Naive thymus-derived CD4-positive, alpha-beta T cell (primary cell): ENCODE measurements at places on chromosomes 3 and 15. TPM values are rescaled to one million over a fixed set of nuclear protein-coding genes. Genes with fewer than 3 reads are reported as not detected.
A peak's percentile ranks its signal among the peaks of the same experiment; 100 is the strongest.

Gene THAP10
- total RNA-seq: not detected

Gene ZNF770
- total RNA-seq: 60.1 TPM

Gene TNNC1
- total RNA-seq: 6.9 TPM

Gene SKOR1
- total RNA-seq: 1.9 TPM

Gene ADCY5
- total RNA-seq: not detected in 2 replicates

Gene EEF1AKMT4
- 1.2 TPM for total RNA-seq

Gene VGLL3
- total RNA-seq: not detected

- H3K27ac ChIP-seq: no peak overlapping the region
- no peak overlapping the region for H3K4me3 ChIP-seq
- no peaks in the 10 kb centered on the region for H3K4me1 ChIP-seq
- DNase-seq: no peak
- no peaks in the 10 kb centered on the region for H3K27me3 ChIP-seq
- no peaks in the 10 kb centered on the region for H3K36me3 ChIP-seq
Measured at GRCh38 chr3:25582242-25582641, 82.5 kb downstream of the TOP2B start.

DNA sequence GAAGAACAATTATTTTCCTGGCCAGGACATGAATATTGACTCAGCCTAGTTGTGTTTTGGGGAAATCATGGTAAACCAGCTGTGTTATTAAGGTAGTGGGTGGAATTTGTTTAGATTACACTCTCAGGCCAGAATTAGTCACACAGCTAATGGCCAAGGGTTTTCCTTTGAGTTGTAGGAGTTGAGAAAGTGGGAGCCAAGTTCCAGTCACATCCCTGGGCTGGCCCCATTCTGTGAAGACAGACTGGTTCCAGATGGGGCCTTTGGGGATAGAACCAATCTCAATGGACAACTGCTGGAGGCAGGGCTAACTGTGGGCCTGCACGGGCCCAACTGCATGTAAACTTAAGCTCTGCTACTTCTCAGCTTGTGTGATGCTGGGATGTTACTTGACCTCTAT, 1.4 kb upstream of the RASL12 start:
- H3K4me3 ChIP-seq: no peak overlapping the region
- no peak for DNase-seq
- no peak overlapping the region for H3K27ac ChIP-seq

- H3K4me1 ChIP-seq: no peaks in the 10 kb centered on the region
- no peak overlapping the region for H3K27ac ChIP-seq
- no peak overlapping the region for H3K4me3 ChIP-seq
- no peaks in the 10 kb centered on the region for H3K27me3 ChIP-seq
Measured at GRCh38 chr3:56424885-56425284, 43.4 kb downstream of the ERC2 start.

GRCh38 chr3:186509423-186509822, 34.8 kb downstream of the CRYGS start:
- no peaks in the 10 kb centered on the region for H3K27me3 ChIP-seq
- H3K27ac ChIP-seq: no peak overlapping the region
- peaks cover 2% of the 10 kb centered on the region for H3K4me1 ChIP-seq
- no peak overlapping the region for H3K4me3 ChIP-seq

- H3K4me3 ChIP-seq: no peak overlapping the region
- no peak for DNase-seq
- no peaks in the 10 kb centered on the region for H3K4me1 ChIP-seq
- no peaks in the 10 kb centered on the region for H3K36me3 ChIP-seq
- no peaks in the 10 kb centered on the region for H3K27me3 ChIP-seq
Measured at GRCh38 chr15:68334661-68335124, 57.1 kb downstream of the FEM1B start.

DNA sequence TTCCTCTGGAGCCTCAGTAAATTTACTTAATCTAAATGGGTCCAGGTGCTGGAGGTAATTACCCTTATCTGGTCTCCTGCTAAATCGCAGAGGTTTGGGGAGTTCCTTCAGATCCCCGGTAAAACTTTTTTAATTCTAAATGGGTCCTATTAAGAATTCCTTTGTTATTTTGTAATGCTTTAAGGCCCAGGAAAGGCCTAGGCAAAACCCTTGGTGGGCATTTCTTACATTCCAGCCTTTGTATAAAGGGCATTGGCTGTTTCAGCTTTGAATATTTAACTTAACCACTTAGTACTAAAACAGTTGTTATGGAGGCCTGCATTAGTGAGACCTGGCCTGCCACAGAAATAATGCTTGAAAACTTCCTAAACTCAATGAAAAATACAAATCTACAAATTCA, 14.9 kb upstream of the ZNF662 start:
- H3K27ac ChIP-seq: no peak overlapping the region
- DNase-seq: no peak
- H3K36me3 ChIP-seq: no peaks in the 10 kb centered on the region
- H3K27me3 ChIP-seq: no peaks in the 10 kb centered on the region

- no peaks in the 10 kb centered on the region for H3K36me3 ChIP-seq
- H3K4me3 ChIP-seq: no peak overlapping the region
- no peaks in the 10 kb centered on the region for H3K27me3 ChIP-seq
Measured at GRCh38 chr3:62587579-62588031, 214.3 kb upstream of the FEZF2 start.

GRCh38 chr3:99910752-99911290, 93.2 kb downstream of the CMSS1 start:
- H3K27ac ChIP-seq: no peak overlapping the region
- no peak for DNase-seq
- H3K27me3 ChIP-seq: no peaks in the 10 kb centered on the region
- no peaks in the 10 kb centered on the region for H3K36me3 ChIP-seq
- no peaks in the 10 kb centered on the region for H3K4me1 ChIP-seq

DNA sequence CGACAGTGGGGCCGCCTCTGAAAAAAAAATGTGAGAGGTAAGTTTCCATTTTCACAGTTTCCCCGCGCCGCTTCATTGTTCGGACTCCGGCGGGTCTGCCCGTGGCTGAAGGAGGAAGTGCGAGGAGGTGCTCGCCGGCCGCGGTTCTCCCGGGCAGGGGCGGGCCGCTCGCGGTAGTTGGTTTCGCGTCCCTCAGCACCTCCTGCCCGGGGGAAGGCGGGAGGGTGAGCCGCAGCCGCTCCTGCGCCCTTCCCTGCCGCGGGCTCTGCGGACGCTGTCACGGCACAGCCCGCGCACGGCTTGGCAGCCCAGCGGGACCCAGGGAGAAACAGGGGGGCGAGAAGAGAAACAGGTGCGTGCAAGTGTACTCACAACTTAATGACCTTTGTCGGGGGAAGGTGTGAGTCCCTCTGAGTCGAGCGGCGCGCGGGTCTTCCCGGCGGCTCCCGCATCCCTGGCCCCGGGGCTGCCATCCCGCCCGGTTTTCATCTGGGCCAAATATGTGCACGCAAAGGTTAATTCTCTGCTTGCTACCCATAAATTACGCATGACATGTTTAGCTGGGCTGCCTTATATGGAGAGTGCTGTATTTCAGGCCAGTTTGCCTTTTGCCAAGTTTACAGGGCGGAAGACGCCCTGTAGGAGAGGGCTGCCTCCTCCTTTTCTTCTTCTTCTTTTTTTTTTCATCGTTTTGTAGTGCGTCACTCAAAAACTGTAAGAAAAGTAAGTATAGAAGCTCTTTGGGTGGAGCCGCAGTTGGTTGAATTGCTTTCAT, 514 bp downstream of the MBNL1 start:
- peak overlapping the region; percentile 99 for H3K27ac ChIP-seq
- peak; percentile 87 for DNase-seq
- H3K27me3 ChIP-seq: no peaks in the 10 kb centered on the region
- no peaks in the 10 kb centered on the region for H3K36me3 ChIP-seq

GRCh38 chr15:94234300-94234699, 2.9 kb downstream of the MCTP2 start:
- no peak for DNase-seq
- H3K36me3 ChIP-seq: no peaks in the 10 kb centered on the region
- H3K27ac ChIP-seq: no peak overlapping the region

DNA sequence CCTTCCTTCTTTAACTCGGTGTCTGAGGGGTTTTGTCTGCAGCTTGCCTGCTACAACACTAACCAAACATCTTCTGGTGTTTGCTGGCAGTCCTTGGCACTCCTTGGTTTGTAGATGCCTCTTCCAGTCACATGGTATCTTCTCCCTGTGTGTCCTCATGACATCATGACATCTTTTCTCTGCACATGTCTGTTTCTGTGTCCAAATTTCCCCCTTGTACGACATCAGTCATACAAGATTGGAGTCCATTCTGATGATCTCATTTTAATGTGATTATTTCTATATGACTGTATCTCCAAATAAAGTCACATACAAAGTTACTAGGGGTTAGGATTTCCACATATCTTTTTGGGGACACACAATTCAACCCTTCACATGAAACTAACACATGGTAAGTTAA, 152.3 kb upstream of the LRRN1 start:
- H3K27me3 ChIP-seq: no peaks in the 10 kb centered on the region
- H3K27ac ChIP-seq: no peak overlapping the region
- H3K36me3 ChIP-seq: no peaks in the 10 kb centered on the region
- DNase-seq: no peak
- H3K4me3 ChIP-seq: no peak overlapping the region

- no peaks in the 10 kb centered on the region for H3K27me3 ChIP-seq
- no peak for DNase-seq
- H3K4me1 ChIP-seq: no peaks in the 10 kb centered on the region
- no peaks in the 10 kb centered on the region for H3K36me3 ChIP-seq
- H3K27ac ChIP-seq: no peak overlapping the region
Measured at GRCh38 chr15:43881944-43882343, 55.1 kb downstream of the WDR76 start.

DNA sequence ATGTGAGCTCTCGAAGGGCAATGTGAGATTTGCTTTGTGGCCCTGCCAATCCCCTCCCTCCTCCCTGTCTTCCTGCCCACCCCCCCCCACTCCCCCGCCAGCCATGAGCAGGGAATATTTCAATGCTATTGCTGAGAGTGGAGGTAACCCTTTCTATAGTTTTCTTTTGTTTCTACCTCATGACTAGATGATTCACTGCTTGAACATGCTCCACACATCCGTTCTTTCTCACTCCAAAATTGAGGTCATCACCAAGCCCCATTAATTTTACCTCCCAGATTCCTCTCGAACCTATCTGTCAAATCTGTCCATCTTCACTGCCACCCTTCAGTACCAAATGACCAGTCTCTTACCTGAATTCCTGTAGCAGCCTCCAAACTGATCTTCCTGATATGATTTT, 12.2 kb downstream of the ZNF774 start:
- H3K27ac ChIP-seq: no peak overlapping the region
- DNase-seq: no peak
- H3K27me3 ChIP-seq: no peaks in the 10 kb centered on the region
- peaks cover 6% of the 10 kb centered on the region for H3K4me1 ChIP-seq
- H3K36me3 ChIP-seq: no peaks in the 10 kb centered on the region
